ENCODE measurements at places on chromosomes 2 and 18.
A peak's percentile ranks its signal among the peaks of the same experiment; 100 is the strongest.

DNA sequence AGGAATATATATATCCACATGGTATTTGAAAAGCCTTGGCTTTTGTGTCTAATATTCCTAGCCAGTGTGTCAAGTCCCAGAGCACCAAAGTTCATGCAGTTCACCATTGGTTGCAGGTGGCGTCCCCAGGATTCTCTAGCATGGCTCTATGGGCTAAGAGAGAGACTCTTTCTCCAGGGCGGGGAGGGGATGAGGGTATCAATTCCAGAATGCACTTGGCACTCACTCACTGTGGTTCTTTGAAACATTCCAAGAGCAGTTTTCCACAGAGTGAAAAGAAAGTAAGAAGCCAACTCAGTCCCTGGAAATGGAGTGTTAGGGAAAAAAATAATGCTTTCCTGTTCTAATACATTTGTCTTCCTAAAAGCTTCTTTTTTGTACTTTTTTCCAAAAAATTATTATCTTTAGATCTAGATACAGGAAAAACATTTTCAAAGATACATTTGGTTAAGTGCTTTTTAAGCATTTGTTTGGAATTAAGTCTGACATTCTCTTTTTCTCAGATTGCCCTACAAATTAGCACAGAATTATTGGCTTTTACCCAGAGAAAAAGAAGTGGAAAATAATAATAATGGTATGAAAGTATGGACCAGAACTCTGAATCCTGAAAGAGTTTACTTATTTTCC is 239.9 kb downstream of the PAX3 start:
- no peaks in the 10 kb centered on the region for H3K36me3 ChIP-seq
- no peaks in the 10 kb centered on the region for H3K4me1 ChIP-seq
- no peak overlapping the region for H3K27ac ChIP-seq
- H3K27me3 ChIP-seq, result peaks cover 69% of the 10 kb centered on the region

DNA sequence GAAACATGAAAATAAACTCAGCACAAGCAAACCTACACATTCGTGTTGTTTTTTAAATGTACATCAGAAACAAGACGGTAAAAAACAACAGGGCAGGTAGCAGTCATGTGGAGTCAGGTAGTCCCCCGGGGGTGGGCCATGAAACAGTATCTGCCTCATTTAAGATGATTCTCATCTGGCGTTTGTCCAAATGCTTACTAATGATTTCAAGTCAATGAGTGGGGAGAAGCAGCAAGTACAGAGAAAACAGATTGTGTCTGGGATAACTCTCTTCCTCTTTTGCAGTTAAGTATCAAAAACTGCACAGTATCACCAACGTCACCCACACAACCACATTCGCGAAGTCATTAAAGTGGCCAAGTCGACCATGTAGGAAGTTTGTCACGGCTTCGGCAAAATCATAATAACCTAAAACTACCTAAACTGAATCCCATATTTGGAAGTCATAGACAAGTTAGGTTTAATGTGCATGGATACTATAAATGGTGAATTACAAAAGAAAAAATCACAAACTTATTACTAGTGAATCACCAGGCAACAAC is 1.3 kb downstream of the LAPTM4A start:
- DNase-seq, result no peak
- peak overlapping the region; percentile 88 for H3K4me3 ChIP-seq
- no peaks in the 10 kb centered on the region for H3K36me3 ChIP-seq
- peak overlapping the region; percentile 99 for H3K27ac ChIP-seq

DNA sequence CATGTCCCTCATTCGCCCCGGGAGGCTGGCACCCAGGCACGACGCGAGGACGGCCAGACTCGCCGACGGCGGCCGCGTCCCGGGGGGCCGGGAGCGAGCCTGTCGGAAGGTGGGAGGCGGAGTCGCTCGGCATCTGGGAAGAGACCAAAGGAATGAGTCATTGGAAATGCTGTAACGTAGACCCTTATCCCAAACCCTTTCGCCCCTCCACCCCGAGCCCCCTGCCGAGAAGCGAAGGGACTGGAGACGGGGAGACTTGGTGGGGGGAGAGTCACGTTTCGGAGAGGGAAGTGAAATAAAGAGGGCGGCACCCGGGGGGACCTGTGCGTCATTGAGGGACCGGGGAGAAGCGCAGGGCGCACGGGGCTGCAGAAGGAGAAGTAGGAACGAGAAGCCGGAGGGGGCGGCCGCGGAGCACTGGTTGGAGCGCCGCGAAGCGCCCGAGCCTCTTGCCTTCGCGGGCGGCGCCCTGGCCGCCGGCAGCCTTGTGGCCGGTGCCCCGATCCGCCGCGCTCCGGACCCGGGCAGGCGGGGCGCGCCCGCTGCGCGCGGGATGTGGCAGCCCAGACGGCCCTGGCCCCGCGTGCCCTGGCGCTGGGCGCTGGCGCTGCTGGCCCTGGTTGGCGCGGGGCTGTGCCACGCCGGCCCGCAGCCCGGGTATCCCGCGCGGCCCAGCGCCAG is at the start of gene EMILIN2:
EMILIN2 (plus strand) TSS at position 371 of the 681 bp plus-strand sequence; CDS start at position 554, 183 bp downstream.
- H3K4me1 ChIP-seq, result peaks cover 26% of the 10 kb centered on the region
- H3K4me3 ChIP-seq, result peak within 1 kb of the TSS; percentile 75
- no peaks in the 10 kb centered on the region for H3K36me3 ChIP-seq
- peak within 1 kb of the TSS; percentile 80 for H3K27ac ChIP-seq

DNA sequence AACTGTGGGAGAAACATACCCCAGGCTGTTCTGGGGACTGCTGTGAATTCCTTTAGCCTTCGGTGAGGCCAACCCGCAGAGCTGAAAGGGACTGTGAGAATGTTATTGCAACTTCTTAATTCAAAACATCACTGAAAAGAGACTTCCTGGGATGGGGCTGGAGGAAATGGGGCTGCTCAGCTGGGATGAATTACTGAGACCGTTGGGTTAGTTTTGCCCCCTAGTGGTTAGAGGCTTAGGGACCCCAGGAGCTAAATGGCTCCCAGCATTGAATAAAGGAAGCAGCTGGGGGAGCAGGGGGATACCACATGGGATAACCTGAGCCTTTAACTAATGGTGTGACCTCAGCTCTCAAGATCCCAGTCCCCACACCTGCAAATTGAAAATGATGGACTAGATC is 941.1 kb upstream of the FANCL start:
- H3K36me3 ChIP-seq, result no peaks in the 10 kb centered on the region
- no peak overlapping the region for H3K4me3 ChIP-seq
- H3K27me3 ChIP-seq, result peaks cover 4% of the 10 kb centered on the region
- DNase-seq, result no peak
- H3K4me1 ChIP-seq, result no peaks in the 10 kb centered on the region

GRCh38 chr2:38442643-38443541 is 65.8 kb upstream of the ATL2 start:
- no peak for DNase-seq
- no peak overlapping the region for H3K27ac ChIP-seq
- peaks cover 44% of the 10 kb centered on the region for H3K4me1 ChIP-seq
- no peaks in the 10 kb centered on the region for H3K36me3 ChIP-seq
- no peaks in the 10 kb centered on the region for H3K27me3 ChIP-seq

GRCh38 chr2:101185085-101185484 is 33.9 kb upstream of the TBC1D8 start:
- DNase-seq, result no peak
- H3K4me3 ChIP-seq, result no peak overlapping the region

DNA sequence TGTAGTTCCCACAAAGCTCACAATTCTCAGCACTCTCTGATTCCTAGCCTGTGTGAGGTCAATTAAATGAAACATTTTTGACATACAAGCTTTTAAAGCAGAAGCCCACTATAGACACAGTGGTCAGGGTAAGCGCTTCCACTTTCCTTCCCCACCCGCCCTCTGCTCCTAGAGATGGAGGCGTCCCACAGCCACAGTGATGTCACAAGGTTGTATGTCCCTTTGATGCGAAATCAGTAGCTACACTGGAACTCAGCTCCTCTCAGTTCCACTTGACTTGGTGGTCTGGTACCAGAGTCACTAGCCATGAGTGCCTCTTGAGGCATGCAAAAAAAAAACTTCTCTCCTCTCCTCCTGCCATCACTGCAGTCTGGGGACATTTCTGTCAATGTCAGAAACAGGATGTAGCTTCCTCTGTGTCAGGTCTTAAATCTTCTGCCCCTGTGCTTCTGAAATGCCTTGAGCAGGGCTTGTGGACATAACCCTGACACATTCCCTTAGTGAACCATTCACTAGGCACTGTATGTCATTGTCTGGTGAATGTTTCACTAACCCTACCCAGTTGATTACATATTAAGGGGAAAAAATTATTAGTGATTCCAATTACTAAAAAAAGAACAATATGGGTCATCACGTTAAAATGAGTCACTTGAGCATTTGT is 7.8 kb downstream of the SULT1C4 start:
- no peak overlapping the region for H3K27ac ChIP-seq
- peaks cover 49% of the 10 kb centered on the region for H3K36me3 ChIP-seq
- H3K27me3 ChIP-seq, result no peaks in the 10 kb centered on the region
- H3K4me1 ChIP-seq, result no peaks in the 10 kb centered on the region
- DNase-seq, result no peak

- peaks cover 45% of the 10 kb centered on the region for H3K4me1 ChIP-seq
- no peak overlapping the region for H3K4me3 ChIP-seq
- no peak for DNase-seq
- H3K27ac ChIP-seq, result no peak overlapping the region
- H3K27me3 ChIP-seq, result no peaks in the 10 kb centered on the region
- H3K36me3 ChIP-seq, result no peaks in the 10 kb centered on the region
These were observed 135.5 kb downstream of the GAREM1 start for GRCh38 chr18:32335228-32335627.

DNA sequence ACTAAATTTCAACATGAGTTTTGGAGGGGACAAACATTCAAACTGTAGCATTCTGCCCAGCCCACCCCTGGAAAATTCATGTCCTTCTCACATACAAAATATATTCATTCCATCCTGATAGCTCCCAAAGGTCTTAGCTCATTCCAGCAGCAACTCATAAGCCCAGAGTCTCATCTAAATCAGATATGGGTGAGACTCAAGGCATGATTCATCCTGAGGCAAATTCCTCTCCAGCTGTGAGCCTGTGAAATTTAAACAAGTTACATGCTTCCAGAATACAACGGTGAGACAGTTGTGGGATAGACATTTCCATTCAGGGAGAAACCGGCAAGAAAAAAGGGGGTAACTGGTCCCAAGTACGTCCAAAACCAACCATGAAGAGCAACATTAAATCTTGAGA is 43.5 kb upstream of the FAHD2A start:
- H3K4me1 ChIP-seq, result no peaks in the 10 kb centered on the region
- no peaks in the 10 kb centered on the region for H3K36me3 ChIP-seq

DNA sequence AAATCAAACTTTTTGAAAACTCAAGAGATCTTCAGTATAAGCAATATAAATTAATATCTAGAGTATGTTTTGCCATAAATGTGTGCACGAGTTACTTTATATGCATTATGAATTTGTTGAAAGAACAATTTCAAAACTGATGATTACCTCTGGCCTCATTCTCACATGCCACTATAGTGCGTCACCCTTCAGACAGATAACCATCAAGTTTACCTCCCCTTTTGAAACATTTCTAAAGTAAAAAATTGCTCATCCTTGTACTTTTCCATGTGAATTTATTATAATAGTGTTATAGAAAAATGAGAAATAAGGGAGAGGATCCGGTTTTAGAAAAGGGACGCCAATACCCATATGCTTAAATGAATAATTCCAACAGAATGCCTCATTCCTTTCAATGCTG is 38.3 kb downstream of the ZEB2 start:
- H3K27ac ChIP-seq, result peak overlapping the region; percentile 74
- no peak overlapping the region for H3K4me3 ChIP-seq
- no peaks in the 10 kb centered on the region for H3K36me3 ChIP-seq
- H3K4me1 ChIP-seq, result peaks cover 97% of the 10 kb centered on the region
- no peak for DNase-seq

DNA sequence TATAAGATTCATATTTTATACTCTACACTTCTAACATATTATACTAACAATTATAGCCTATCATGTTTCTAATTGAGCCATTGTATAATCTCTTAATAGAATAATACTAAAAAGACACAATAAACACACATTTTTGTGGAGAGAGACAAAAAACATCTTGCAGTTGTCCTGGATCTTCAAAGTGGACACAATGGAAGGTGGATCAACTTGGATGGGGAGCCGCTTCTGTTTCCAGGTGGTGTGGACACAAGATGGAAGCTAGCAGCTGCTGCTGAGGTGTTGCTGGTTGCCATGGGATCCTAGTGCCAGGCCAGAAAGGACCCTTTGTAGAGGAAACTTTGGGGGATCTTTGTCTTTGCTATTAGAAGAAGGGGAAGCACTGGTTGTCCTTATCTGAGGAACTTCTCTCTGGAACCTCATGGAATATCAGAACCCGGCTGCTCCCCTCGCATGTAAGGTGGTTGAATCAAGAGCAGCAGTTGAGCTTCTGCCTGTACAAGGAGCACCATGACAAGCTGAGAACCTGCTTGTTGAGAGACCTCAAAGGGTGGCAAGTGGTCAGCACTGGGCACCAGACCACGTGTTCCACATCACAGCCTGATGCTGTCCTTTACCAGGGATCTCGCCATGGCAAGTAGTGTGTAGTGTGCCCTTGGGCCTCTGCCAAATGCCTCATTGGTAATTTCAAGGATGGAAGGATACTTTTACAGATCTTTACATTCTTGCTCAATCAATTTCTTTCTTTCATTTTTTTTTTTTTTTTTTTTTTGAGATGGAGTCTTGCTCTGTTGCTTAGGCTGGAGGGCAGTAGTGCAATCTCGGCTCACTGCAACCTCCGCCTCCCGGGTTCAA is 232.2 kb downstream of the MYCN start:
- H3K4me1 ChIP-seq, result no peaks in the 10 kb centered on the region
- no peak overlapping the region for H3K4me3 ChIP-seq
- H3K27me3 ChIP-seq, result peaks cover 15% of the 10 kb centered on the region

GRCh38 chr2:6017736-6018286 is 325.6 kb downstream of the SOX11 start:
- no peaks in the 10 kb centered on the region for H3K27me3 ChIP-seq
- no peak overlapping the region for H3K4me3 ChIP-seq
- H3K27ac ChIP-seq, result no peak overlapping the region

DNA sequence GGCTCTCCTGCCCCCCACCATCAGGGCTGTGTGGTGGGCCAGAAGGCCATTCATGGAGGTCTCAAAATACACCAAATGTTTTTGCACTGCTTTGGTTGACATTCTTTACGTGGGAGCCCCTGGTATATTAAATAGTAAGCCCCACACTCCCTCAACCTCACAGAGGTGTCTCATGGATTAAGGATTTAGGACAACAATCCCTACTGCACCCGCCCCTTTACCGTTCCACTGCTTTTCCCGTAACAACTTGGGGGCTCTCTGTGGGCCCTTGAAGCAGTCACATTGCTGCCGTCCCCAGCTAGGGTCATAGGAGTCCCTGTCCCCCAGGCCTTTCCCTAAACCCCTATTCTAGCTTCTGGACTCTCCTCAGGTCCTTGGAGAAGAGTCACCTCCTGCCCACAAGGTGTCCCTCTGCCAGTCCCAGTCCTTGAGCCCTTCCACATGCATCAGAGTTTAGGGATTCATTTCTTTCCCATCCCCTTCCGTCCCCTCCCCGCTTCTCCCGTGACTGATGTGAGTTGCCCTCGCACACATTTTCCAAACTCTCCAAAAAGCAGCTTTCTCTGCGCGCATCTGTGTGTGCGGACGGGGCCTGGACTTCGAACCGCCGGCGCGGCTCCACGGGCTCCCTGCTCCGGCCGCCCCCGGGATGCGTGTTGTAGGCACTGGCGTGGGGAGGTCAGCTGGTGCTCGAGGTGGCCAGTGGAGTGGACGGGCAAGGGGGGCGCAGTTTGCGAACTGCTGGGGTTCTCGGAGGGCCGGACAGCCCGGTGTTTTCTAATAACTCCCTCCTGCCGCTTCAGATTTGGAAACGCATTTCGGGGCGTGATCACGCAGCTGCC is 84.8 kb downstream of the LYPD1 start:
- no peaks in the 10 kb centered on the region for H3K36me3 ChIP-seq
- peaks cover 14% of the 10 kb centered on the region for H3K27me3 ChIP-seq
- H3K4me1 ChIP-seq, result no peaks in the 10 kb centered on the region
- no peak overlapping the region for H3K4me3 ChIP-seq
- no peak overlapping the region for H3K27ac ChIP-seq

GRCh38 chr2:136750065-136750464 is 15.3 kb upstream of the THSD7B start:
- H3K36me3 ChIP-seq, result no peaks in the 10 kb centered on the region
- H3K4me3 ChIP-seq, result no peak overlapping the region
